Gastrocnemius medialis (tissue), 4 donors: ENCODE measurements at places on chromosomes 16 and 17.

DNA sequence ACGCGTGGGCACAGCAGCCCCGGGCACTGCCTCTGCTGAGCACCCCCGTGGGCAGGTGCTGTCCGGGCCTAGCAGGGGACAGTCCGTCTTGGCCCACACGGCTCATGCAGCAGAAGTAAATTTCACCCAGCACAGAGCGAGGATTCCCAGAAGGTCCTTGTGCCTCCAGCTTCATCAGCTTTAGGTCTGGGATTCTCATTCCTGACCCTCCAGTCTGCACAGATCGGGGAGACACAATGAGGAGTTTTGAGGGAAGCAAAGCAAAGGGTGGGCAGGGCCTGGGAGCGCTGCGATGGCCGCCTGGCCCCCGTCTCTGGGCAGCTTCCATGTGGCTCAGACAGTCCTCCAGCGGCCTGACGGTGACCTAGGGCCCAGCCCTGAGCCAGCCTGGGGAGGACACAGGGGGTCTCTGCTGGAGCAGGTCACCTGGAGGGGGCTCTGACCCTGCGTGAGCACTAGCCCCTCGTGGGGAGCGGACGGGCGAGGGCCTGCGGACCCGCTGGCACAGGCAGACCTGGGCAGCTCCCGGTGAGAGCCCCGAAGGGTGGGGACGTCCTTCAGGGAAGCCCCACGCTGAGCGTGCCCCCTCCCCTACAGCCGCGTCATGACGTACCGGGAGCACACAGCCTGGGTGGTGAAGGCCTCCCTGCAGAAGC lies 30.7 kb upstream of the CHMP6 start:
- no peak for DNase-seq

DNA sequence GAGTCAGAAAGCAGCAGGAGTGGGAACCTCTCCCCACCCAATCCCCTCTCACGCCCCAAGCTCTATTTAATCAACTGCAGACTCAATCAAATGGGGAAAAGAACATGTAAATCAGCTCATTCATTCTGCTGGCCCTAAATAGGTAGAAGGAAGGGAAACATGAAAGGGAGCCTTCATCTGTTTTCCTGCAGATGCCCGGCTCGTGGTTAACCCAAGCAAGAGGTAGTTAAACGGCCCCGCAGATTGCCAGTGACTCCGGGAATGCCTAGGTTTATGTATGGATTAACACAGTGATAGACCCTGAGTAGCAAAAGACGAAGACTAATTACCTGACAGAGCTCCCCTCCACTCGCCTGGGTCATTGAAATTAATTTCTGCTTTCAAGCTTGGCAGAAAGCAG lies 542.0 kb downstream of the WWOX start:
- DNase-seq = no peak

GRCh38 chr17:9893411-9894012 lies 11.6 kb downstream of the RCVRN start:
- no peak for DNase-seq

DNA sequence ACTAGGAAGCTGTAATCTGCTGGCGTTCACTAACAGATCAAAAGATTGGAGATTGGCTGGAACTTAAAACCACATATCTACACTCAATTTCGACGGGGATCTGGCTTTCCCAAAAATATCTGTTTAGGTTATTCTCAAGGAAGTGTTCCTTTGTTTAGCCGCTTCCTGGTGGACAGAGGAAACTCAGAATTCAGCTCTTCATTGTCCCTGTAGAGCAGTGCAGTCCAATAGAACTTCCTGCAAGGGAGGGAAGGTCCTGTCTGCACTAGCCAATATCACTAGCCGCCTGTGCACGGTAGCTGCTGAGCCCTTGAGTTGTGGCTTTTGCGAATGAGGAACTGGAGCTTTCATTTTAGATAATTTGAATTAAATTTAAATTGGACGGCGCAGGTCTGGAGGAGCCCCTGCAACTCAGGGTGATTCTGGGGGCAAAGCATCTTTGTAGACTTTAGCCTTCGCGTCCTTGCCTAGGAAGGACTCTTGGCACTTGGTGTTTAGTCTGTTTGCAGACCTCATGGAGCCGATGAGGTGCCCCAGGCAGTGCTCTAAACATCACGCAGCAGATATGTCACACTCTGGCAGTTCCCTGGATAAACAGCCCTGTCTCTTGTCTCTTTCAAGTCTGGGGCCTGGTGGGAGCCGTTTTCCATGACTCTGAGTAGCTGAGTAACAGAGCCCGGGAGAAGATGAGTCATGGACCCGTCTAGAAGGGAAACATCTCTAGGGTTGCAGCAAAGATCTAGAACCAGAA lies 122.2 kb downstream of the CCDC182 start:
- no peak for DNase-seq
